GM03348 (cell line): ENCODE measurements at places on chromosomes 12 and 14.

DNA sequence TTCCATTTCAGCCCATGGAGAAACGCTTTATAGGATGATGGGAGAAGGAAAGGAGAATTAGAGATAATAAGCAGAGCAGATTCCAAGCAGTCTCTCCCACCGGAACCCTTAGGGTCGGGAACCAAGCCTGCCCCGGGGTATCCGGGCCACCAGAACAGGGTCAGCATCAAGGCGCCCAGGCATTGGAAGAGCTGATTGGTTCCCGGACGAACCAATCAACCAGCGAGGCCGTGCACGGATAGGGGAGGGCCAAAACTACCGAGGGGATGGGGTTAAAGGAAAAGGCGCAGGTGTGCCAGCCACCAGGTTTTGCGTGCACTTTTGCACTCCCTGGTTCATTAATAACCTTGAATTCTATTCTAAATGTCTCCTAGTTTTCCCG, 1.7 kb downstream of the PPM1H start:
- DNase-seq, result no peak

GRCh38 chr12:88365403-88365802, 214.9 kb downstream of the KITLG start:
- DNase-seq, result no peak

- no peak for DNase-seq
Observed at GRCh38 chr12:93734784-93735183, 57.6 kb downstream of the CRADD start.

DNA sequence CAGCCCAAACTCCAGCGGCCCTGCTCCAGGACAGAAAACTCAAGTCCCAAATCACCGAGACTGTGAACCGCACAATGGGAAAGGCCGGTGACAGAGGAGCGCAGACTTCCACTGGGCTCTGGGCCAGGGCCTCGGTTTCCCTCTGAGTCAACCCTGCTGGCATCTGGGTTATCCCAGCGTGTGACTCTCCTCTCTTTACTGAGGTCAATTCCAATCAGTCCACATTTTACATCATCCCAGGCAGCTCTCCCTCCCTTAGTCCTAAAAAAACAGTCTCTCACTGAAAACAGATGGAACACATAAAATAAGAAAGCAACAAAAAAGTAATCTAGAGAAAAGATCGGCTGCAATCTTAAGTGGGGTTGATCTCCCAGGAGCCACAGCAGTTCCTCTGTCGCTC, 36.9 kb downstream of the ITPK1 start:
- peak; percentile 86 for DNase-seq

DNA sequence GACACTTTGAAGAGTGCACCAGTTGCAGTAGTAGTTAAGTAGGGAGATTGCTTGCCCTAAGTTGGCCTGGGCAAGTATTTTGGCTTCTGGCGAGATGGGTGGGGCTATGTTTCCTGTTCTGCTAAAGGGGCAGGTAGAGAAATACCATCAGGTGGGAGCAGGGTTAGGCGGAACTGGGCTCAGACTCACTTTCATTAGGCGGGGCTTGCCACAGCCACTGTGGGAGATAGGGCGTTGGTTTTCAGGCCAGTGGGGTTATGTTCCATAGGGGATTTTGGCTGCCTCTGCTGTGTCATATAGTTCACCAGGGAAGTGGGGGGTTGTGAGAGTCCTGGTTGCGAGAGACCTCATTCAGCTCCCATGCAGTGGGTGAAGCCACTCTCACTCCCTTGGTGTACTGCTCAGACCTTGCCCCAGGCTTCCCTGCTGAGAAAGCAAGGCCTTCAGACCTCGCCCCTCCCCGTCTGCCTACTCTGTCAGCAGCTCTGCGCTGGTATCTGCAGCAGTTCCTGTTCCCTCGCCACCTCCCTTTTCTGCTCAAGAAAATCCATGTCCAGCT, 43.3 kb downstream of the AEBP2 start:
- DNase-seq, result no peak

- no peak for DNase-seq
Observed at GRCh38 chr14:56585461-56586084, 6.0 kb downstream of the TMEM260 start.

- no peak for DNase-seq
Observed at GRCh38 chr12:10847744-10848143, 1.5 kb downstream of the PRR4 start.

GRCh38 chr12:127455347-127456265, 811.4 kb upstream of the TMEM132C start:
- peak; percentile 60 for DNase-seq

- DNase-seq, result peak; percentile 92
Observed at GRCh38 chr12:3299929-3300832, 190.8 kb upstream of the PRMT8 start.

DNA sequence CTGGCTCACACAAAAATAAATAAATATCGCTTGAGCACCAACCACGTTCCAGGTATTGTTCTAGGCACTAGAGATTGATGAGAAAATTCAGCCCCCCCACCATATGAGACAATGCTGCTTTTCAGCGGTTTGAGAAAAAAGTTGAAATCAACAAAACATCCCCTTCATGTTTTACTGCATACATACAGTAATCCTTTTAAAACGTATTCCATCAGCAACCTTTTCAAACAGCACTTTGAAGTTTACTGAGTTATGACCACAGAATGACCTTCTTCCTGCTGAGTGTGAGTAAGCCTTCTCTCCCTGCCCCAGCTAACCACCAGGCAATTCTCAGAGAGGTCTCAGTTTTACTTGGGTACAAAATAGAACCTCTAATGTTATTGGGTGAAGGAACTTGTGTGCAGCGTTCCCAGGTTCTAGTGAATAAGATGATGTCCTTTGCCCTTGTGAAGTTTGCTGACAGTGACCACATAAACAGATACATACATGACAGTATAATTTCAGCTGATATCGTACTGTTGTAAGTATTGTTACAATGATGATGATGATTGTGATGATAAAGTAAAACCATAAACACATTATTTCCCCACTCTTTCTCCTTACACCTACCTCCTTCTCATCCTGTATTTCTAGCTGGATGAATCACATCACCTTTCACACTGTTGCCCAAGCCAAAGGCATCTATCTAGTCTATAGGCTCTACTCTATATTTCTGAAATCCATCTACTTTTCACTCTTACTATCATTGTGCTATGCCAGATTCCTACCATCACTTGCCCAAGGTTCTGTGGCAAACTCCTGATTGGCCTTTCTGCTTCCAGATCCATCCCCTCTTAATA, 124.4 kb upstream of the KRR1 start:
- peak; percentile 58 for DNase-seq

DNA sequence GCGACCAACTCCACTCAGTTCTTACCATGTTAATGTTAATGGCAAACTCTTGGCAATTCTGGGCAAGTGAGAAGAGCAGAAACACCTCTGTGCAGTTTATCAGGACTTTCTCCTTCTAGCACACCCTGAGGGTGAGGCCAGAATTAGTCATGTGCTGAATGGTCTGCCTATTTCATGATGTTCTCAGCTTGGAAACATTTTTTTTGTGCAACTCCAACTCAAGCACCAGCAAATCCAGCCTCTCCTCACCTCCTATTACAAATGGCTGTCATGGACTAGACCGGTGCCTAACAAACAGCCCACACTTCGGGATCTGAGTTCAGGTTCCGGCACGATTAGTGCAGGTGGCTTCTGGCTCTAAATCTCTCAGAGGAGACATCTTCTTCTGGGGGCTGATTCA, 246.0 kb downstream of the ZFP36L1 start:
- peak; percentile 65 for DNase-seq

DNA sequence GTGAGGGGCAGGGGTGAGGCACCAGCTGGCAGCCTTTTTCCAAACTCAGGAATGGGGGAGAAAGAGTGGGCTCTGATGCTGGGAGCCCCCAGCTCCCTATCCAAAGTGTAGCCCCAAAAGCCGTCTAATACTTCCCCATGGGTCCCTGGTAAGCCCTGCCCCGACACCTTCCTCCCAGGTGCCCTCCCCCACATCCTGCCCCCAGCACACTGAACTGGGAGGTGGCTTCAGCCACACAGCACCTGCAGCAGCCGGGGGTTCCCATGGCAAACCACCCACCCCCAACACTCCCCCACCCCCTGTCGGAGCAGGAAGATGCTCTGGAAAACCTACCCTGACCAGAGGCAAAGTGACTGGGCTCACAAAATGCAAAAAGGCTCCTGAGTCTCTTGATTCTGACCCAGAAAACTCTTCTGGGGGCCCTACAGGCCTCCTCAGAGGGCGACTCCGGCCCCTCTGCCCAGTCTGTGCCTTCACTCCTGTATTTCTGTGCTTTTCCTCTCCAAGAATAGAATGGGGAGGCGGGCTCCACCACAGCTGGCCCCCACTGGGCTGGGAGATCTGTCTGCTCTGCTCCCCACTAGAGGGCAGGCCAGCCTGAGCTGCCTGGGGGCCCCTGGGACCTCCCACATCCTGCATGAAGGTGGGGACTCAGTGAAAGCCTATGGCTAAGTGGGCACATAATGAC, 81.6 kb downstream of the ITPK1 start:
- peak; percentile 44 for DNase-seq

DNA sequence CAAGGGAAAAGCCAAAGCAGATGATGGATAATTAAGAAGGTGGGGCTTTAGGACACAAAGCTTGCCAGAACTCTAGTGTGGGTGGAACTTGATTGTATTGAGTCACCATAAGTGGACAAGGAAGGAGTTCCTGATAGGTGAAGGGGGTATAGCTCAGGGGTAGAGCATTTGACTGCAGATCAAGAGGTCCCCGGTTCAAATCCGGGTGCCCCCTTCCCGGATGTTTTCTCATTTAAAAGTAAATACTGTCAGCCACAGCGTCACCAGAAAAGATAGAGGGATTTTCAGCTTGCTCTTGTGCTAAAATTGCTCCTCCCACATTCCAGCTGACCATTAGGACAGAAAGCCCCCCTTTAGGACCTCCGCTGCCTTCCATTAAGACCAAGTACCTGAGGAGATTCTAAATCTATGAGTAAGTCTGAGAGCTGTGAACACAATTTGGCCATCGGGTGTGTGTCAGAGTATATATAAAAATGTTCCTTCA, 36.6 kb downstream of the DCAF4 start:
- DNase-seq, result peak; percentile 23

DNA sequence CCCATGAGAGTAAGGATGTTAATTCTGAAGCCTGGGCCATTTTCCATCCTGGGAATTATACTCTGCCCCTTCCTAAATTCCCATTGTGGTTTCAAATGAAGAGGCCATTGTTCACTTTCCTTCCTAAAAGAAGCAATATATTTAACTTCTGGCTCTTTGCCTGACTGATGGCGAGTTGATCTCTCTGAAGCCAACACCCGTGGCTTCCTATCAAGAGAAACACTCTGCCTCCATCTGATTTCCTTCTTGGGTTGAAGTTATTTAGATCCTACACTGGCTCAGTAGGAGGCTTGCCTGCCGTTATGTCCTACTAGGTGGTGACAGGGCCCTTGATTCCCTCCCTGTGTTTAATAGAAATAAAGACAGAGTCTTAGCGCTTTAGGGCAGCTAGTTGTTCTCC, 97.4 kb downstream of the PRKCH start:
- no peak for DNase-seq

- no peak for DNase-seq
Observed at GRCh38 chr12:49616533-49617219, 6.7 kb upstream of the PRPF40B start.

- peak; percentile 40 for DNase-seq
Observed at GRCh38 chr12:12684375-12685106, 11.4 kb downstream of the GPR19 start.

DNA sequence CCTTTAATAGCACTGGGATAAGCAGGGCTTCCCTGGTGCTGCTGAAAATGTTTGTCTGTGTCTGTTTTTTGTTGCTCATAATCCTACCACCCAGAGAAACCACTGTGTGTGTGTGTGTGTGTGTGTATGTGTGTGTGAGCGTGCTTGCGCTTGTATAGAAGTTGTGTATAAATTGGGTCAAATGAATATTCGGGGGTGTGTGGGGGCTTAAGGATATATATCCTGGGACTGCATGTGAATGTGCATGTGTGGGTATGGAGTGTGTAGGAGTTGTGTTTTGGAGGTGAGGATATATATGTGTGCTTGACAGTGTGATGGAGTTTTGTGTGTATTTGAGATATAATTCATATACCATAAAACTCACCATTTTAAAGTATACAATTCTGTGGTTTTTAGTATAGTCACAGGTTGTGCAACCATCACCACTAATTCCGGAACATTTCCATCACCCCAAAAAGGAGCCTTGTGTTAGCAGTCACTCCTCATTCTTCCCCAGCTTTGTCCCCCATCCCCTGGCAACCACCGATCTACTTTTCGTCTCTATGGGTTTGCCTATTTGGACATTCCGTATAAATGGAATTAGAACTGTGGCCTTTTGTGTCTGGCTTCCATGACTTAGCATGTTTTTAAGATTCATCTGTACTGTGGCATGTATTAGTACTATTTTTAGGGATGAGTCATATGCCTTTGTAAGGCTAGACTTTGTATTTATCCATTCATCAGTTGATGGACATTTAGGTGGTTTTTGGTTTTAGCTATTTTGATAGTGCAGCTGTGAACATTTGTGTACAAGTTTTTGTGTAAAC, 25.6 kb downstream of the TCTN1 start:
- peak; percentile 48 for DNase-seq

- no peak for DNase-seq
Observed at GRCh38 chr12:30211743-30212142, 428.0 kb upstream of the TMTC1 start.

- no peak for DNase-seq
Observed at GRCh38 chr14:48350971-48351370, 675.6 kb upstream of the MDGA2 start.

DNA sequence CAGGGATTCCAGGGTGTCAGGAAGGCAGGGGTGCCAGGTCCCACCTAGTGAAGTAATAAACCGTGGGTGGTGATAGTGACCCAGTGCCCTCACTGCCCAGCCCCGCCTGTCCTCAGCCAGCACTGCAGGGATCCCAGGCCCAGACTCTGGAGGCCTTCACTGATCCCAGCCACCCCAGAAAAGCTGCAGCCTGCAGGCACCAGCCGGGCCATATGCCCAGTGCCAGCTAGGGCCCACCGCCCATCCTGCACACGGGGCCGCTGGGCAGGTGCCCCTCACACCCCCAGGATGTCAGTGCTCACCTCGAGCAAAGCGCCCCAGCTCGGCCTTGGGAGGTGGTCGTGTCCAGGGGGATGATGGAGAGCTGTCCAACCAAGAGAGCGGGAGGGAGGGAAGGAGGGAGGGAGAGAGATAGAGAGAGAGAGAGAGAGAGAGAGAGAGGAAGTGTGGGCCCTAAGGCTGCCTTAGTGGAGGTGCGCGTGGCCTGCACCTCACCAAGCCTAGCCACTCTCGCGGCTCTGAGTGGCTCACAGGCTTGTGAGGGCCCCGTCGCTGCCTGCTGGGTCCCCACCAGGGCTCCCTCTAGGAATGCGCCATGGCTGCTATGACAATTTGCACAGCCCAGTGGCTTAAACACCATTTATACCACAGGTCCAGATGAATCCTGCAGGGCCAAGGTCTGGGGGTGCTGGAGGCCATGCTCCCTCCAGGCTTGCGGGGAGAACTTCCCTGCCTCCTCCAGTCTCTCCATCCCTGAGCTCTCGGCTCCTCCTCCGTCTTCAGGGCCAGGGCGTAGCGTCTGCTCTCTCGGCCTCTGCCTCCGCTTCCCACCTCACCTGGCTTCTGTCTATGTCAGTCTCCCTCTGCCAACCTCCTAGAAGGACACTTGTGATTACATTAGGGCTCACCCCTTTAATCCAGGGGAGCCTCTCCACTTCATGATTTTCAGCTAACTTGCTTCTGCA, 401.0 kb downstream of the TMEM121 start:
- no peak for DNase-seq

- DNase-seq, result no peak
Observed at GRCh38 chr14:95337041-95337595, 17.4 kb upstream of the CLMN start.
